A673 (cell line): ENCODE measurements at places on chromosomes 6 and 20. TPM values are rescaled to one million over a fixed set of nuclear protein-coding genes. Genes with fewer than 3 reads are reported as not detected.
A peak's percentile ranks its signal among the peaks of the same experiment; 100 is the strongest.

AGPAT4 gene
- total RNA-seq, result 10.1 and 12.4 TPM in 2 replicates

- DNase-seq, result peak; percentile 96
Observed at GRCh38 chr6:26240157-26241032, 124.6 kb upstream of the BTN3A2 start.

GRCh38 chr6:137011406-137011805 is 33.4 kb downstream of the IL20RA start:
- no peak for DNase-seq

OR2J1 gene
- total RNA-seq, result not detected in 2 replicates

DNA sequence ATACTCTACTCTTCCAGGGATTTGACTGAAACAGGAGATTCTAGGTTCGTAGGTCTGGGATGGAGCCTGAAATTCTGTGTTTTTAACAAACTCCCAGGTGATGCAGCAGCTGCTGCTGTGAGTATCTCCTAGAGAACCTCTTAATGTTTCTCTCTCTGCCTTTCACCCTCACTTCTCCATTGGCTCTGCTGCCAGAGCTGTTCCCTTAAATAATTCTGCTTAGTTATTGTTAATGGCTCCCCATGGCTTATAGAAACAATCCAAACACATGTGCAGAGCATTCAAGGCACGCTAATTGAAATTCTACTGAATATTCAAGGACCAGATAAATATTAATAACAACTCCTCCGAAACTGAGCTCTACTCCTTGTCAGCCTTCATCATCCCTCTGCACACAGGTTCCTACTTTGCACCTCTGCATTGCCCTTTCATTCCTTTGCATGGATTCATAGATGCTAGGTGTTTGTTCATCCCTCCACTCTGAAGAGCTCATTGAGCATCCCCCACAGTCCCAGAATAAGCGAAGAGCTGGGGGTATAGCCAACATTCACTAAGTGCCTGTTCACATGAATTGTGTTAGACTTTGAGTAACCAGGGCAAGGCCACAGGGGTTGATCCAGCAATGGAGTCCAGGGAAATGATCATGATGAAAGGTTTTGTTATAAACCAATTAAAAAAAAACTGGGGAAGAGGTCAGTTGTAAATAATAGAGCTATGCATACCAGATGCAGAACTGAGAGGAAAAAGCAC is 488.4 kb upstream of the JAG1 start:
- no peak for DNase-seq

LY6G6F gene
- total RNA-seq, result not detected in 2 replicates

- no peak for DNase-seq
Observed at GRCh38 chr6:14280006-14280510, 162.5 kb downstream of the CD83 start.
